ENCODE measurements at places on chromosomes 4 and X.

DNA sequence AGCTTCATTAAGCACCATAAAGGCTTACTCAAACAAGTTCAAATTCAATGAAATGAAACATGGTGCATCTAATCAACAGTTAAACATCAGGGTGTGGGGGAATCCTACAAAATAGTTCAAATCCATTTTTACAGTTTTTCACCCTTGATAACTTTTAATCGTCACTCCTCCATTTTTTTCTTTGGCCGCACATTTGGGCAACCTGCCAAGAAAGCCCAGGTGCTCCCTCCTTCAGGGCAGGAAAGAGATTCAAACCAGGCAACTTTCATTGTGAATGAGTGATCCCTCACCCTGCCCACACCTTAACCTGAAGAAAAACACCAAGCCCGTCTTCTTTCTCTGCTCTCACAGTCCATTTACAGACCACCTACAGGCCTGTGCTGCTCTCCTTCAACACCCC is 24.9 kb downstream of the TRIM61 start:
- no peak for DNase-seq

GRCh38 chr4:183263787-183264386 is 56.2 kb downstream of the CLDN22 start:
- no peak for DNase-seq

DNA sequence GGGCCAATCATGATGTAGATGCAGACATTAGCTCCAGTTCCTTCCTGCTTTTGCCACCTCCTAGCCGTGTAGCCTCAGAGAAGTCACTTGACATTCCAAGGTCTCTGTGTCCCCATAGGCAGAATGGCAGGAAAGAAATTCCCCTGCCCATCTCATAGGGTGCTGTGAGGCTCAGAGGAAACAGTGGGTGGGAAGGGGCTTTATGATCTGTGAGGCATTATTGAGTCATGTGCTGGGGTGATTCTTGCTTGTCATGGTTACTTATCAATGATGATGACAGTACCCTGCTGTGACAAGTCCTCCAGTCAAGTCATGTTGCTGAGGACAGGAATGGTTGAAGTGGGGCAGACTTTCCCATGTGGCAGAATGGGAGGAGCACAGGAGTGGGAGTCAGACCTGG is 63.7 kb downstream of the MSX1 start:
- no peak for DNase-seq

- no peak for DNase-seq
Observed at GRCh38 chr4:43223820-43224219, 331.3 kb downstream of the GRXCR1 start.

DNA sequence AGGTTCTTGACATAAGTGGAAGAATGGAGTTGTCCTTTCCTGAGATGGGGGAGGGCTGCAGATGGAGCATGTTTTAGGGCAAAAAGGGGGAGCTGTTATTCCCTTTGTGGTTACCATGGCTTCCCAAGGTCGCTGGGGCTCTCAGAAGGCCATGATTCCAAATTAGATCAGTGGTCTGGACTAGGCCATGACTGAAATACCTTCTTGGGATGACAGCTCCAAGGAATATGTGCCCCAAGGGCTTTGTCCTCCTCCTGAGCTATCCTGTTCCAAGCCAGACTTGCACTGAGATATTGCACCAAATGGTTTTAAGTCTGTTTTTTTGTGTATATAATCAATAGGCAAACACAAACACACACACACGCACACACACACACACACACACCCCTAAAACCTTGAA is 3.0 kb upstream of the RBPJ start:
- no peak for DNase-seq

- no peak for DNase-seq
Observed at GRCh38 chr4:86058621-86059020, 301.2 kb downstream of the MAPK10 start.

GRCh38 chr4:155906554-155907247 is 3.2 kb downstream of the TDO2 start:
- no peak for DNase-seq

GRCh38 chr4:80948995-80949394 is 81.5 kb upstream of the BMP3 start:
- no peak for DNase-seq

- no peak for DNase-seq
Observed at GRCh38 chrX:31136144-31136611, 64.3 kb upstream of the FTHL17 start.

DNA sequence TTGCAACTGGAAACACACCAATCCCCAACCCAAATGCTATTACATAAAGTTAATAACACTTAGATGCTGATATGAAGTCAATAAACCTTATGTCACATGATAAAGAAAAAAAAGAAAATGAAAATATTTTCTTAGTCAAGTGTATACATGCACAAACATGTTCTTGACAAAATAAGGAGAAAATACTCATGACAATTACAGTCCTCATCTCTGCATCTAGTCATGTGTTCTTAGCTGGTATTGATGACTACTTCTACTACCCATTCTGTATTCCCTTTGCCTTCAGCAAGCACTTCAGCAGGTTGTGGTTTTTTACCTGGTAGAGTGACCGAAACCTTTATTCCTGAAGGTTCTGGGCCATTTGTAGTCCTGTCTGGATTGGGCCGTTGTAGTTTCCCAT is 24.9 kb downstream of the CXCL8 start:
- DNase-seq, result no peak

GRCh38 chr4:161393602-161394001 is 770.2 kb downstream of the FSTL5 start:
- DNase-seq, result no peak

- no peak for DNase-seq
Observed at GRCh38 chrX:122115604-122116003, 1068.2 kb downstream of the GLUD2 start.

- peak; percentile 47 for DNase-seq
Observed at GRCh38 chr4:157045507-157046127, 30.3 kb upstream of the GLRB start.

GRCh38 chrX:38804682-38805431 is 3.6 kb downstream of the MID1IP1 start:
- DNase-seq, result peak; percentile 59

DNA sequence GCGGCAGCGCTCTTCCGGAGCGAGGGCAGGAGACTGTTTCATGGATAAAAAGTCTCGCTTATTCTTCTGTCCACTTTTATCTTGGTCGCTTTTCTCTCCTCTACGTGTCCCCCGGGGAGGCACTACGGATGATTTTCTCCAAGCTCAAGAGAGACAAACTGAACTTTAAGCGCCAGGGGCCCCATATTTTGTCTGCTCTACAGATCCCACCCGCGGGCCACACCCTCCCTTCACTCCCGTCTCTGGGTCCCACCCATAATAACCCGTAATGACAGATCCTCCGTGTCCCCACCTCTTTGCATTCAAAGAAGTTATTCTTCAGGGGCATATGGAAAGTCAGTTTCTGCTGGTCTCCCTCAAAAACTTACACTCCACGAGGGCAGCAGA is at the start of gene CORIN:
TSS of gene CORIN (minus strand) at position 160 of the 387 bp plus-strand sequence. CDS start at position 42, 118 bp downstream.
- no peak for DNase-seq

- no peak for DNase-seq
Observed at GRCh38 chr4:124964251-124964650, 251.7 kb upstream of the ANKRD50 start.

GRCh38 chrX:2283111-2283859 is 217.5 kb downstream of the DHRSX start:
- DNase-seq, result no peak

DNA sequence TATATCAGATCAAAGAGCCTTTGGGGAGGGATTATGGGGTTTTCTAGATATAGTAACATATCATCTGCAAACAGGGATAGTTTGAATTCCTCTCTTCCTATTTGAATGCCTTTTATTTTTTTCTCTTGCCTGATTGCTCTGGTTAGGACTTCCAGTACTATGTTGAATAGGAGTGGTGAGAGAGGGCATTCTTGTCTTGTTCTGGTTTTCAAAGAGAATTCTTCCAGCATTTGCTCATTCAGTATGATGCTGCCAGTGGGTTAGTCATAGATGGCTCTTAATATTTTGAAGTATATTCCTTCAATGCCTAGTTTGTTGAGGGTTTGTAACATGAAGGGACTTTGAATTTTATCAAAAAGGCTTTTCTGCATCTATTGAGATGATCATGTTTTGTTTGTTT is 25.6 kb upstream of the ABCB7 start:
- DNase-seq, result no peak

- DNase-seq, result no peak
Observed at GRCh38 chr4:151415978-151416377, 7.0 kb downstream of the FHIP1A start.

- DNase-seq, result no peak
Observed at GRCh38 chr4:148693913-148694649, 251.9 kb upstream of the NR3C2 start.

DNA sequence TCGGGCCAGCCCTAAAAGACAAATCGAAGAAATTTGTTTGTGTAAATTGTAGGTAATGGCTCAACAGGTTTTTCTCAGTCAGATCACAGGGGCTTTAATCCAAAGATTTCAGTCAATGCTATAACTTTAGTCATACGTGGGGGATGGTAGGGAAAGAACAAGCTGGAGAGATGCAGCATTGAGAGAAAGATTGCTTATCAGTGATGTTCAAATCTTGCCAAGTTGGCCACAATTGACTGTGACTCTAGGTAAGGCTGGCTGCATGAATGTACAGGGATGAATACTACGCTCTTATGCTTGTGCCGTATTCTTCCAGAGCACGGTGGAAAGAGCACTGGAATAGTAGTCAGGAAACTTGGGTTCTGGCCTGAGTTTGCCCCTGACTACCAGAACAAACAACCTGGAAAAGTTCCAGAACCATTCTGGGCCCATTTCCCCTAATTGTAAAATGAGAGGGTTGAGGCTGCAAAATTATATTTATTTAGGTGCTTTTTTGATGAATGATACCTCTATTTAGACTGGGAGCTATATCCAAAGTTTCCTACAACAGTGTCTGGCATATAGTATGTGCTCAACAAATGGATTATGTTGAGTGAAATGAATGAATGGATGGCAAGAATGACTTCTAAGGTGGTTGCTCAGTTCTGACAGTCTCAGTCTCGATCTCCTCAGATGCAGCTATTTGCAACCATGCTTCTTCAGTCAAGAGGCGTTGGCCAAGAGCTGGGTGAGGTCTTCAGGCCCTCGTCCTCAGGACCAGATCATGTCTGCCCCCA is 44.4 kb downstream of the TSC22D3 start:
- DNase-seq, result no peak

DNA sequence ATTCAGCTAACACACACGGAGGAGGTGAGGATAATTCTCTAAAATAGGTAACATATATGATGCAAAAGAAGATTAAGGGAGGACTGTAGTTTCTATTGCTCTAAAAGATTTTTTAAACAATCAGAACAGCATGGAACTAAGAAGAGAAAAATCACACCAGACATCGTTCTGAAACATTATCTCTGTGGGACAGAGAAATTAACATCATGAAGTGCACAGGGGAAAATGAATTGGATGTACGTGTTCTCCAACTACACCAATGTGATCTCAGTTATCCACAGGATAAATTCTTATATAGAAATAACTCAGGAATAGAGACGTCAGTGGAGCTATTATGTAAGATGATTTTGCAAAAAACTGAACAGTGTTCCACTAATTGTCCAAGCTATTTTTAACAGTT is 614.1 kb upstream of the HS3ST1 start:
- no peak for DNase-seq

DNA sequence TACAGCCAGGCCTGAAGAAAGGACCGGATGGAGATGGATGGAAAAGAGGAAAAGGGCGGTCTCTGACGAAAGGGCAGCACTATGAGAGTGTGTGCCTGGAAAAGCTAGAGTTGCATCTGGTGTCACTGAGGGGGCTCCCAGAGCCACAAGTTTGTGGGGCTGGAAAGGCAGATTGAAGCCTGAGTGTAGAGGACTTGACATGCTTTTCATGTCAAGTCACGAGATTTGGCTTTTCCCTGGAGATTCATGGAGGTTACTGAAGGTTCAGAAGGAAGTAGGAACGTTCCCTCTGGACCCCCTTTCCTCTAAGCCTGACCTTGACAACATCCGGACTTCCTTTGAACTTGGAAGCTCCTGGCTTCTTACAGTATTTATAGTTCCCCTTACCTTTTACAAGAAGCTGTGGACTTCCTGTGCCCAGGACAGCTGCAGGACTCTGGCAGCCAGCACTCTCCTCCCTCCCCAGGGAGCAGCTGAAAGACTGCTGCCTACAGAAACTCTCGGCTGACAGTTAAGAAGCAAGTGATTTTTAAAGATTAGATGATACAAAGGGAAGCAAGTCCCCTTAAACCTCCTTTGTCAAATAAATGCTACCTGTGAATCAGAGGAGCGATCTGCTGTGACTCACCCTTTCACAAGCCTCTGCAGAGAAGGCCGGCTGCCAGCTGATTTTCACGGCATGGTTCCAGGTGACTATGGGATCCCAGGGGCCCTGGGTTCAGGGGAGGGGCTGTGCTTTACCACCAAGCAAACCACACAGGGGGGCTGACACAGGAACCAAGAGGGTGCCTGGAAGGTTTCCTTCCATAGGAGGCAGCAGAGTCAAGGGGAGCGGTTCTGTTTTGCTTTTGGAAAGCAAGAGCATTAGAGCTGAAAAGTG is 72.9 kb upstream of the STIM2 start:
- DNase-seq, result peak; percentile 80

GRCh38 chr4:150909116-150909515 is 106.0 kb downstream of the LRBA start:
- DNase-seq, result no peak

DNA sequence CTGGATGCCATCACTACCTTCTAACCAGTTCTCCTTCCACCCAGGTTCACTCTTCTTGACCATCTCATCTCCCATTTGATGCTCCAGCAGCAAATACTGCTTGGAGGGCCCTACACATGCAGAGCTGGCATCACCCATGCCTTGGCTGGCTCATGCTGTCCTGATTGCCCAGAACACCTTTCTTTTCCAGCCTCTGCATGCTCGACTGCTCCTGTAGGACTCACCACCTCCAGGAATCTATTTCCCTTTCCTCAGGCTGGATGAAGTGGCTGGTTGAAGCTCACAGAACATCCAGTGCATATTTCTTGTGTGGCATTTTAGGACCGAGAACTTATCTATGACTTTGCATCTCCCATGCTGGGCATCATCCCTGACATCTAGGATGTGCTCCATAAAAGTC is 148.3 kb downstream of the CPEB2 start:
- no peak for DNase-seq

GRCh38 chr4:159216834-159217233 is 114.0 kb downstream of the RAPGEF2 start:
- no peak for DNase-seq

DNA sequence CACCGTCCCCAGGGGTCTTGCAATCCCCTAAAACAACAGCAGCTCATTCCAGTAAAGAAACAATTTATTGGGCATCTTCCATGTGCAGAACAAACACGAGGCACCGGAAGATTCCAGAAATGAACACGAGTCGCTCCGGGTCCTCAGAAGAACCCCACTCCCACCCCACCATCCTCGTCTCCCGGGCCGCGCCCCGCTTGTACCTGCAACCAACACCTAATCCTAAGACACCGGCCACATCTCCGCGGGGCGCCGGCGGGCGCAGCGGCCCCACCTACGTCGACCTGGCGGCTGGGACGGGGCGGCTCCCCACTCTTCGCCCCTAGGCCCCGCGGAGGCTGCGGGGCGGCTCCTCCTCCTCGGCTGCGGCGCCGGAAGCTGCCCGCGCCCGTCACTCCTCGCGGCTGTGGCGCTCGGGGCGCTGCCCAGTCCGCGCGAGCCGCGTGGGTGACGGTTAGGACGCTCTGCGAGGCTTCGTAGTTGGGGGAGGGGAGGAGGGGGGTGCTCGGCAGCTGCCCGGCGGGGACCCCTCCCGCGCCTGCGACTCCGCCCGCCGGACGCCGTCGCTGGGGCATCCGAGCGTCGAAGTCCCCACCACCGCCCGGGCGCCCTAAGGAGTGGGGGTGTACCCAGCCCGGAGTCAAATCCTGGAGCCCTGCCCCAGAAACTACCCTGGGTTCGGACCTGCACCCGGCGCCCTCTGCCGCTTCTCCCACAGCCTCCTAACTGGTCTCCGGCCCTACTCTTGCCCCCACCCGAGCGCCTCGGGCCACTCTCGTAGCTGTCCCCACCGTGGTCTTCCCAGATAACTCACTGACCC is at the start of gene CCDC158:
TSS of gene CCDC158 (minus strand) at position 380 of the 820 bp plus-strand sequence. CDS start 17,934 bp downstream, outside the sequence.
- no peak for DNase-seq

Measured in ureter (tissue), 1 donor.